T-cell (primary cell): ENCODE measurements at places on chromosomes 16 and 17. TPM values are rescaled to one million over a fixed set of nuclear protein-coding genes. Genes with fewer than 3 reads are reported as not detected.
A peak's percentile ranks its signal among the peaks of the same experiment; 100 is the strongest.

DNA sequence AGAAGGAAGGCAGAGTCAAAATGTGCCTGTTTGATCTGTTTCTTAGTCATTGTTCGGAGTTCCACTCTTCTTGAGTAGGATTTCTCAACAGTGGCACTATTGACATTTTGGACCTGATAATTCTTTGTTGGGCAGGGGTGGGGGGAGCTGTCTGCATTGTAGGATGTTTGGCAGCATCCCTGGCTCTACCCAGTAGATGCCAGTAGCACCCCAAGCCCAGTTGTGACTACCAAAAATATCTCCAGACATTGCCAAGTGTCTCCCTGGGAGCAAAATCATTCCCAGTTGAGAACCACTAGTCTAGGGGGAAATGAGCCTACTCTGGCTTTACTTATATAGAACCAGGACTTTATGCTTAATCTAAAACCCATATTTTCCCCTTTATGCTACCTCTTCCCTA is 1.1 kb upstream of the GFOD2 start:
- no peaks in the 10 kb centered on the region for H3K27me3 ChIP-seq
- H3K4me1 ChIP-seq = peaks cover 20% of the 10 kb centered on the region
- DNase-seq = no peak
- peak overlapping the region; percentile 90 for H3K27ac ChIP-seq
- no peak overlapping the region for H3K4me3 ChIP-seq

GRCh38 chr16:12090151-12090530 is 113.6 kb downstream of the SNX29 start:
- H3K27me3 ChIP-seq = no peaks in the 10 kb centered on the region
- H3K27ac ChIP-seq = peak overlapping the region; percentile 68
- peak overlapping the region; percentile 20 for H3K4me3 ChIP-seq
- peaks cover 11% of the 10 kb centered on the region for H3K4me1 ChIP-seq

DNA sequence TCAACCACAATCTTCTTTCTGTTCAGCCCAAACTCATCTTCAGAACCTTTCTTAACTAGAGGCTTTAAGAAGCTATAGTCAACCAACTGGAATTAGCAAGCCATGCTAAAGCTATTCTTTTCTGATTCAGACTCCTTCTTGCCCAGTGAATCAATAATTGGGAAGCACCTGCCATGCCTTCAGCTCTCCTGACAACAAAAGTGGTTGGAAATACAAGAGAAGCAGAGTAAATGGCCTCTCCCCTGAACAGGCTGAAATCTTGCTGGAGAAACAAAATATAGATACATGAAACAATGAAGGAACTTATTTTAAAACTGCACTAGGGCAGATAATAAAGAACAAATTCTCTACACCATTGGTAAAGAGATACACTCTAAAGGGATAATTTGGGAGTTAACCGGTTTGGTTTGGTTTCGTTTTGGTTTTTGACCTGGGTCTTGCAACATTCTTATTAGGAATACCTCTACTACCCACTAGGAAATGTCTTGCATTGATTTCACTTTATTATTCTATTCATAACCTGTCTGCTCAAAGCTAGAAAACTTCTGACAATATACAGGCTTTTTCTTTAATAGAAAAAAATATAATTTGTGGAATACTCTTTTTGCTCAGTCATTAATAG is 173.6 kb upstream of the DYNLRB2 start:
- no peaks in the 10 kb centered on the region for H3K36me3 ChIP-seq
- no peak for DNase-seq
- no peaks in the 10 kb centered on the region for H3K27me3 ChIP-seq
- H3K27ac ChIP-seq = no peak overlapping the region
- no peaks in the 10 kb centered on the region for H3K4me1 ChIP-seq

GRCh38 chr17:76264755-76265623 is at the start of gene UBALD2:
TSS of gene UBALD2 (plus strand) at chr17:76265348. CDS start at chr17:76265506, 158 bp downstream.
- no peaks in the 10 kb centered on the region for H3K36me3 ChIP-seq
- DNase-seq = peak; percentile 98
- no peaks in the 10 kb centered on the region for H3K27me3 ChIP-seq
- peak within 1 kb of the TSS; percentile 83 for H3K27ac ChIP-seq
- H3K4me1 ChIP-seq = peaks cover 69% of the 10 kb centered on the region

- no peak for DNase-seq
- peaks cover 26% of the 10 kb centered on the region for H3K27me3 ChIP-seq
- H3K27ac ChIP-seq = no peak overlapping the region
- no peaks in the 10 kb centered on the region for H3K36me3 ChIP-seq
- H3K4me1 ChIP-seq = no peaks in the 10 kb centered on the region
These were observed 33.1 kb upstream of the AKAP1 start for GRCh38 chr17:57051886-57052361.

GRCh38 chr16:84806256-84806889 is 13.4 kb upstream of the CRISPLD2 start:
- no peak overlapping the region for H3K4me3 ChIP-seq
- H3K27ac ChIP-seq = no peak overlapping the region
- no peaks in the 10 kb centered on the region for H3K4me1 ChIP-seq
- no peaks in the 10 kb centered on the region for H3K36me3 ChIP-seq

- H3K27ac ChIP-seq = no peak overlapping the region
- H3K36me3 ChIP-seq = no peaks in the 10 kb centered on the region
- no peak overlapping the region for H3K4me3 ChIP-seq
- DNase-seq = no peak
These were observed 5.8 kb upstream of the ZDHHC7 start for GRCh38 chr16:85017151-85017550.

DNA sequence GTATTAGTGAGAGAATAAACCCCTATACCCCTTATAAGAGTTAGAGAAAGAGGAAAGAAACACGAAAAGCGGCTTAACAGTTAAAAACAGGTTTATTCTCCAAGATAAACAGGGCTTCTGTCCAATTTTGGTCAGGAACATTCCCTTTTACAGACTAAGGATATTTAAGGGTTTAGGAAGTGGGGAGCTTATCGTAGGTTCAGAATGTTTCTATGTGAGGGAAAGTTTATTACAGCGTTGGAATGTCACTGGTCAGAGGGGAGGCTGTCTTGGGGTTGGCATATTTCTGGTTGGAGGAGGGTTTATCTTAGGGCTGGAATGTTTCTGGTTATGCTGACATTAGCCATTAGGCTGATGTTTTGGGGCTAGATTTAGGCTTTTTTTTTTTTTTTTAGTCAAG is 34.1 kb upstream of the WWOX start:
- H3K4me3 ChIP-seq = no peak overlapping the region
- no peaks in the 10 kb centered on the region for H3K4me1 ChIP-seq
- no peaks in the 10 kb centered on the region for H3K36me3 ChIP-seq
- no peak overlapping the region for H3K27ac ChIP-seq
- peaks cover 4% of the 10 kb centered on the region for H3K27me3 ChIP-seq

- no peak for DNase-seq
- H3K4me3 ChIP-seq = no peak overlapping the region
- H3K27ac ChIP-seq = no peak overlapping the region
- peaks cover 20% of the 10 kb centered on the region for H3K27me3 ChIP-seq
- no peaks in the 10 kb centered on the region for H3K36me3 ChIP-seq
- peaks cover 4% of the 10 kb centered on the region for H3K4me1 ChIP-seq
These were observed 8.8 kb upstream of the SLC16A5 start for GRCh38 chr17:75079023-75079373.

- H3K27me3 ChIP-seq = no peaks in the 10 kb centered on the region
- no peak overlapping the region for H3K27ac ChIP-seq
- no peaks in the 10 kb centered on the region for H3K36me3 ChIP-seq
- H3K4me1 ChIP-seq = peaks cover 9% of the 10 kb centered on the region
These were observed 4.6 kb upstream of the AKTIP start for GRCh38 chr16:53507464-53508179.

- DNase-seq = no peak
- no peaks in the 10 kb centered on the region for H3K36me3 ChIP-seq
- H3K4me1 ChIP-seq = no peaks in the 10 kb centered on the region
- no peak overlapping the region for H3K27ac ChIP-seq
- H3K27me3 ChIP-seq = no peaks in the 10 kb centered on the region
- H3K4me3 ChIP-seq = no peak overlapping the region
These were observed 39.9 kb downstream of the IQCK start for GRCh38 chr16:19757762-19758595.

GRCh38 chr16:56606071-56606475 is 2.3 kb upstream of the MT2A start:
- H3K4me3 ChIP-seq = no peak overlapping the region
- no peak for DNase-seq
- H3K27me3 ChIP-seq = no peaks in the 10 kb centered on the region
- H3K4me1 ChIP-seq = peaks cover 27% of the 10 kb centered on the region

Gene FOXF1
- total RNA-seq = 0.15 TPM

Gene HSDL1
- total RNA-seq = 23.5 TPM

Gene TERB1
- 0.12 TPM for total RNA-seq

Gene MYH1
- total RNA-seq = not detected

Gene CD19
- 1.9 TPM for total RNA-seq

Gene ZNF205
- total RNA-seq = not detected
